ENCODE measurements at places on chromosomes 4 and X. TPM values are rescaled to one million over a fixed set of nuclear protein-coding genes. Genes with fewer than 3 reads are reported as not detected.

DNA sequence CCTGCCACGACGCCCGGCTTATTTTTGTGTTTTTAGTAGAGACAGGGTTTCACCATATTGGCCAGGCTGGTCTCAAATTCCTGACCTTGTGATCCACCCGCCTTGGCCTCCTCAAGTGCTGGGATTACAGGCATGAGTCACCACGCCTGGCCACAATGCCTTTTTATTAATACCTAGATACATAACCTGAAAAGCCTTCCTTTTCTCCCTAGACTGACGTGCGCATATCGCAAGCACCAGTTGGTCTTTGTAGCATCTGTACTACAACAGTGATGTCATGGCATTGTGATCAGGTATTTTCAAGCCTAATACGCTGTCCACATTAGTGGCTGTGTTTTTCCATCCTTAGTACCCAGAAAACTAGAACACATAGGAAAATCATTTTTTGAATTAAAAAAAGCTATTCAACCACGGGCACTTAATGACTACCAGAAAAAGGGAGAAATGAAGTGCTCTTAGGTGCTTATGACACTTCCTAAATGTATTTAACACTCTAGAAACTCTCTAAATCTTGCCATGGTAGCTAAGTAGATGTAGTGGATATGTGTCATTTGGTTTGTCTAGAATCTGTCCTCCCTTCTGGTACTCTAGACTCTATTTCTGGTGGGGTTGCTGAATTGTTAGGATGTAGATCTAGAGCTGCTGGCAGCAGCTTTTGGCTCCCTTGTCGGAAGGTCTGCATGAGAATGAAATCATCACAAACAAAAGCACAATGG is 707.8 kb downstream of the STIM2 start:
- DNase-seq: no peak

DNA sequence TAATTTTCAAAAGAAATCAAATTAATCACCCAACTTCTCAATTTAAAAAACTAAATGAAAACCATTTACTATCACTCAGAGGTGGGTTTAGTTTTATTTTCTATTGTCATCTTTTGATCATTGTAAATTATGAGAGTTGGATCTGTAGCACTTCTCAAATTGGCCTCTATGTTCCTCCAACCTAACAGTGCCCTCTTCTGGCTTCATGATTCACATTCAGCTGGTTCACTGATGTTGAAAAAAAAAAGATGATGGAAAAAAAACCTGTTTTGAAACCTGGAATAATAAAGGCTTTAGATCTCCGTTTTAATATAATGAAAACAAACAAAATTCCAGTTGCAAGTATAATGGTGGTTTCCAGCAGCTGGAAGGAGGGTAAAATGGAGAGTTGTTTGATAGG is 2.4 kb upstream of the NBDY start:
- peak; percentile 70 for DNase-seq

- no peak for DNase-seq
Observed at GRCh38 chrX:12378253-12378652, 240.0 kb downstream of the FRMPD4 start.

- DNase-seq: no peak
Observed at GRCh38 chrX:145865082-145865481, 47.5 kb downstream of the SLITRK2 start.

DNA sequence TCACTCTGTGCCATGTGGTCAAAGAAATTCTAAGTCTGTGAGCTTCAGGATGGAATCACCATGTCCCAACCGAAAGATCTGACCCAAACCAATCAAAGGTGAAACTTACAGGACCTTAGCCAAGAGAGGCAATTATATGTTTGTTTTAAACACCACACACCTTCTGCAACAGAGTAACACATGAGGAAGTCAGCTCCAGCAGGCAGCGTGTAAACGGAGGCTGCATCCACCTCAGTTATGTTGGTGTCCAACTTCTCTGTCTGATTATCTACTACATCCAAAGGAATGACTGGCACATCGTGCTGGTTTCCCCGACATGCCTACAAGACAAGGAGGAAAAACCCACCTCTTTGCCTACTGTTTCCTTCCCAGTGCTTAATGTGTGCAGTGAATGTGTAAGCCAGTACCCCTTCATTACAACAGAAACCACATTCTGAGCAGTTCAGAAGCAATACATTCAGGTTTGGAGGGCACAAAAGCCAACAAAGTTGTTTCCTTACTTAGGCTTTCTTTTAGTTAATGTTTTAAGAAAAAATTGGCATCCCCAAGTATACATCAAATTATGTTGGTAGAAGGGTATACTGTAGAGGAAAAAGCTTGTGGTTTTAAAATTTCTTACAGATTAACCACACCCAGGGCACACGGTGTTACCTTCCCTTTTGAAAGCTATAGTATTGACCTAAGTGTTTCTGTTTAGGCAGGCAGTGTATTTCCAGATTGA is 12.4 kb downstream of the CASP6 start:
- DNase-seq: no peak

DNA sequence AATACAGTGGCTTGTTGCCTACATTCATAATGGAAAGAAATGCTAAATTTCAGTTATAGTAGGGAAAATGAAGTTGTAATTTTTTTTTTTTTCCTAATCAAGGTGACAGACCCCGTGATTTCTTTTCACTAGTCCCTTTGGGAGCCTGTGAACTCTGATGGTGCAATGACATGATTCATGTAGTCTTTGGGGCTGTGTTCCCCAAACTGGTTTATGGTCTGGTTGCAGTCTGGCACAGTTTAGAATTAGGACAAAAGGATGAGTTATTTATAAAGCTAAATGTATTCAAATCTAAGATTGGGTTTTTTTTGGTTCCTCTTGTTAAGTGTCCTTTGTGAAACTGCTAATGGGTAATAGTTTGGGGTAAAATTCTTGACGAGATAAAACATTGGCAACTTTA is 66.0 kb downstream of the REPS2 start:
- no peak for DNase-seq

GRCh38 chr4:38664706-38665401 is 855 bp downstream of the KLF3 start:
- peak; percentile 67 for DNase-seq

DNA sequence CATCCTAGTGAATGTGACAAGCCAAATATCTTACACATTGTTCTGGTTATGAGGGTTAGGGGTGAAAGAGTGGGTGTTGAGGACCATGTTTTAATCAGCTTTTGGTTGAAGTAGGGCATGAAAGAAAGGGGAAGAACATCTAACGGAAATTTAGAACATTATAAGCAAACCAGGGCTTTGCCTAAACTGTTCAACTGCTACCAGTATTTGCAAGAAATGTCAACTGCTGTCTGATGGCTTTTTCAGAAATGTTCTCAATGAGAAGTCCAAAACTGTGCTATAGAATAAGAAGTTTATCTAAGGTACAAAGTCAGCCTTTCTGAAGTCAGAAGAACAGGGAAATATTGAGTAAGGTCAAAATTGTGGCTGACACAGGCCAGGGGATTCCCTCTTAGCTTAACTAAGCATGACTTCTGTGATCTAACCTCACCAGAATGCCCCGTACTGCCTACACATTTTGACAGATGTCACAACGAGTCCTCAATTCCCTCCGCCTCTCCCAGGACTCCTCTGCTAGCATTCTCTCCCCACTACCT is 67.1 kb downstream of the DTHD1 start:
- no peak for DNase-seq

Gene NPNT
- total RNA-seq: 0.09 TPM

Gene VCX3B
- not detected for total RNA-seq

All from dermis blood vessel endothelial cell (primary cell).